Trophoblast cell (in vitro differentiated cells and primary cell): ENCODE measurements at places on chromosomes 3 and 15.

DNA sequence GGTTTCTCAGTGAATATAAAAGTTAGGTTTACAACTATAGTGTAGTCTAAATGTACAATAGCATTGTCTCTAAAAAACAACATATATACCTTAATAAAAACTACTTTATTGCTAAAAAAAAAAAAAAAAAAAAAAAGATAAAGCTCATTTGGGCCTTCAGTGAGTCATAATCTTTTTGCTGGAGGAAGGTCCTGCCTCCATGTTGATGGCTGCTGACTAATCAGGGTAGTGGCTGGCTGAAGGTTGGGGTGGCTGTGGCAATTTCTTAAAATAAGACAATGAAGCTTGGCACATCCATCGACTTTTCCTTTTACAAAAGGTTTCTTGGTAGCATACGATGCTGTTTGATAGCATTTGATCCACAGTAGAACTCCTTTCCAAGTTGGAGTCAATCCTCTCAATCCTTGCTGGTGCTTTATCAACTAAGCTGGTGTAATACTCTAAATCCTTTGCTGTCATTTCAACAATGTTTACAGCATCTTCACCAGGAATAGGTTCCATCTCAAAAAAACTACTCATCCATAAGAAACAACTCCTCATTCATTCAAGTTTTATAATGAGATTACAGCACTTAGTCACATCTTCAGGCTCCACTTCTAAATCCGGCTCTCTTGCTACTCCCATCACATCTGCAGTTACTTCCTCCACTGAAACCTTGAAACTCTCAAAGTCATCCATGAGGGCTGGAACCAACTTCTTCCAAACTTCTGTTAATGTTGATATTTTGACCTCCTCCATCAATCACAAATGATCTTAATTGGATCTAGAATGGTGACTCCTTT, 13.3 kb downstream of the ZNF280D start:
- H3K27ac ChIP-seq, result no peak overlapping the region
- H3K36me3 ChIP-seq, result no peaks in the 10 kb centered on the region
- H3K27me3 ChIP-seq, result no peaks in the 10 kb centered on the region
- H3K4me3 ChIP-seq, result no peak overlapping the region
- no peak for DNase-seq
- H3K4me1 ChIP-seq, result no peaks in the 10 kb centered on the region

GRCh38 chr15:29636140-29636539, 186.1 kb downstream of the TJP1 start:
- no peak for DNase-seq
- no peak overlapping the region for H3K4me3 ChIP-seq
- H3K36me3 ChIP-seq, result no peaks in the 10 kb centered on the region
- no peaks in the 10 kb centered on the region for H3K27me3 ChIP-seq
- no peaks in the 10 kb centered on the region for H3K4me1 ChIP-seq

DNA sequence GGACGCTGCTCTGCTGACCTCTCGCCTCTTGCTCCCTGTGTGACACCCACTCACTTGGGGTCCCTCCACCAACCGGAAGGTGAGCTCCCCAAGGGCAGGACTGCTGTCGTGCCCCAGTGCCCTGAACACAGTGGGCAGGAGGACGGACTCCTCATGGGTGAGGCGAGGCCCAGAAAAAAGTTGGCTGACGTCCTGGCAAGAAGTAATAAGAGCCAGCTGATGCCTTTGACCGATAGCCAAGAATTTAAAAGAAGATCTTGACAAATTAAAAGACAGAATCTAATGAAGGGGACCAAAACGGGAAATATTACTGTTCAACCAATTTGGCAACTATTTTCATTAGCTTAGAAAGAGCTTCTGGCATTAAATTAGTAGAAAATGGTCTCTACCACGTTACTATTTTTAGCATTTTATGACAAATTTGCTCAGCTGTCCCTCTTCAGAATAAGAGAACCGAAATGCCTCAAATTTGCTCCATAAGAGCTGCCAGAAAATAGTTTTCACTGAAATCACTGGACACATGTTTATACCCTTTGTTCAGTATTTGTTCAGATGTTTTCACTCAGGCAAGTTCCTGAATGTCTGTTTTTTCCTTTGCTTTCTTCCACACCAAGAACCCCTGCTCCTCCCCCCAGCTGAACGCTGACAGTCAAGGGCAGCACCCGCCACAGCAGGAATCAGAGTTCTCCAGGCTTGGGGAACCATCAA, 60.5 kb downstream of the XXYLT1 start:
- H3K27me3 ChIP-seq, result no peaks in the 10 kb centered on the region
- no peak for DNase-seq
- peaks cover 3% of the 10 kb centered on the region for H3K36me3 ChIP-seq
- H3K27ac ChIP-seq, result no peak overlapping the region

DNA sequence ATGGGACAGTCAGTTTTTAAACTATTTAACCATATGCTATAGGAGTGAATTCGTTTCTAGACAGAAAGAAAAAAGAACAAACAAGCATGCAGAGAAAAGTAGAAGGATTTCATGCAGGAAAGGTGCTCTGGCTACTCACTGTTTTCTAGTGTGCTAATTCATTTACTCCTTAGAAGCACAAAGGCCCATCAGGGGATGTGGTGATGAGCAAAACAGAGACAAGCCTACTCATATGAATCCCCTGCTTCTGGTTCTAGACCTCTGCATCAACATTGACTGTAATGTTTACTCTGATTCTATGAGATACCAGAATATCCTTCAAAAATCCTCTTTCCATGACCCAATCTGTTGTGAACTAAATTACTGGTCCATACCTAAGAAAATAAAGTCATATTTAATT, 801.9 kb downstream of the PLOD2 start:
- no peaks in the 10 kb centered on the region for H3K36me3 ChIP-seq
- no peak overlapping the region for H3K27ac ChIP-seq
- no peaks in the 10 kb centered on the region for H3K4me1 ChIP-seq
- DNase-seq, result no peak
- H3K27me3 ChIP-seq, result no peaks in the 10 kb centered on the region
- H3K4me3 ChIP-seq, result no peak overlapping the region

DNA sequence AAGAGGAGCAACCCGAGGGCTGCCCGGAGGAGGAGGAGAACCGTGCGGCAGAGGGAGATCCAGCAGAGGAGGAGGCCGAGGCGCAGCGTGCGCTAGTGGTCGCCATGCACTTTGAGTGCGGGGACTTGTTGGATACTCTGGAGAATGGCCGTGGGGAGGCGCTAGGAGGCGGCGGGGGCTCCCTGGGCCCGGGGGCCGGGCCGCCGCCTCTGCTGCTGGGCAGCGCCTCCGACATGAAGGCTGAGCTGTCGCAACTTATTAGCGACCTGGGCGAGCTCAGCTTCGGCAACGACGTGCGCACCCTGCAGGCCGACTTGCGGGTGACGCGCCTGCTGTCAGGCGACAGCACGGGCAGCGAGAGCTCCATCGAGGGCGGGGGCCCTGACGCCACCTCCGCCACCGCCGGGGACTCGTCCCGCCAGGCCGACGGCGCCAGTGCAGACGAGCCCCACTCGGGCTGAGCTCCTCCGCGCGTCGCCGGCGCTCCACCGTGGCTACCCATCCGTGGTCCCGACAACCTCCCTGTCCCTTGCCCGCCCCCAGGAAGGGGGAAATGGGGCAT, 2.0 kb downstream of the FAM43A start:
- peak; percentile 77 for DNase-seq
- H3K4me3 ChIP-seq, result peak overlapping the region; percentile 71
- H3K27ac ChIP-seq, result no peak overlapping the region
- peaks cover 23% of the 10 kb centered on the region for H3K4me1 ChIP-seq
- H3K27me3 ChIP-seq, result peaks cover 23% of the 10 kb centered on the region

GRCh38 chr15:33559207-33559890, 248.6 kb downstream of the RYR3 start:
- H3K27me3 ChIP-seq, result no peaks in the 10 kb centered on the region
- no peak overlapping the region for H3K27ac ChIP-seq
- no peak for DNase-seq
- H3K4me1 ChIP-seq, result peaks cover 3% of the 10 kb centered on the region
- H3K4me3 ChIP-seq, result no peak overlapping the region
- H3K36me3 ChIP-seq, result no peaks in the 10 kb centered on the region

GRCh38 chr3:141276398-141276797, 44.8 kb downstream of the PXYLP1 start:
- H3K36me3 ChIP-seq, result no peaks in the 10 kb centered on the region
- H3K27me3 ChIP-seq, result no peaks in the 10 kb centered on the region
- H3K4me1 ChIP-seq, result peaks cover 16% of the 10 kb centered on the region
- no peak for DNase-seq
- no peak overlapping the region for H3K27ac ChIP-seq

DNA sequence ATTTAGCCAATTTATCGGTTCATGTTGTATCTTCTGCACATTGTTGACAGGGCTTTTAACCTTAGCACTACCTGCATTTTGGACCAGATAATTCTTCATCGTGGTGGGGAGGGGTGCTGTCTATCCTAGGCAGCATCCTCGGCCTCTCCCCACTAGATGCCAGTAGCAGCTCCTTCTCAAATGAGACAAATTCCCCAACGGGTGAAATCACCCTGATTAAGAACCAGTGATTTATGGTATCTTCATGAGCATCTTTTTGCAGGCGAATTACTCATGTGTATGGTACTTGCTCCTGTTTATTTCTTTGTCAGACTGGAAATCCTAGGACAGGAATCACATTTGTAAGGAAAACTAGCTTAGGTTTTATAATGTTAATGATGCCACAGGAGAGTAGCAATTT, 68.0 kb downstream of the C3orf70 start:
- H3K4me1 ChIP-seq, result peaks cover 4% of the 10 kb centered on the region
- no peak overlapping the region for H3K27ac ChIP-seq
- no peak for DNase-seq
- no peaks in the 10 kb centered on the region for H3K36me3 ChIP-seq

GRCh38 chr15:52261026-52261425, 34.6 kb downstream of the MYO5C start:
- H3K4me3 ChIP-seq, result no peak overlapping the region
- peaks cover 21% of the 10 kb centered on the region for H3K4me1 ChIP-seq
- no peaks in the 10 kb centered on the region for H3K27me3 ChIP-seq

DNA sequence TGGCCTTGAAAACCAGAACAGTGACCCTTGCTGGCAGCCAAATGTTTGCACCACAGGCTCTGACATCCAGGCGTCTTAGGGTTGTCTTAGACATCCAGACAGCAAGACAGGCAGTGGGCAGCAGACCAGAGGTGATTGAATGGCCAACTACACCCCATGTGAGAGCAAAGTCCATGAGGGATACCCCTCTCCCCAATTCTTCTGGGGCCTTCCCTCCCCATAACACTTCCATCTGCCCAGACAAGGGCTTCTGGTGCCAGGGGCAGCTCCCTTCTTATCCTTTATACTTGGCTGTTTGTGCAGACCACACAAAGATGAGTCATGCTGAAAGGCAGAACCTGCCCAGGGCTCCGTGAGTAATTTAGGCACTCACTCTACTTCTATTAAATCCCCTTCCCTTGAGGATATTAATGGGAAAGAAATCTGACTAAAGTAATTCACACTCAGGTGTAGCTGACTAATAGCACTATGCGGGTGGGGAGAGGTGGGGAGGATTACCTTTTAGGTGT, 257.9 kb downstream of the UACA start:
- H3K36me3 ChIP-seq, result no peaks in the 10 kb centered on the region
- no peaks in the 10 kb centered on the region for H3K27me3 ChIP-seq
- H3K4me1 ChIP-seq, result peaks cover 25% of the 10 kb centered on the region
- H3K27ac ChIP-seq, result no peak overlapping the region
- no peak overlapping the region for H3K4me3 ChIP-seq

DNA sequence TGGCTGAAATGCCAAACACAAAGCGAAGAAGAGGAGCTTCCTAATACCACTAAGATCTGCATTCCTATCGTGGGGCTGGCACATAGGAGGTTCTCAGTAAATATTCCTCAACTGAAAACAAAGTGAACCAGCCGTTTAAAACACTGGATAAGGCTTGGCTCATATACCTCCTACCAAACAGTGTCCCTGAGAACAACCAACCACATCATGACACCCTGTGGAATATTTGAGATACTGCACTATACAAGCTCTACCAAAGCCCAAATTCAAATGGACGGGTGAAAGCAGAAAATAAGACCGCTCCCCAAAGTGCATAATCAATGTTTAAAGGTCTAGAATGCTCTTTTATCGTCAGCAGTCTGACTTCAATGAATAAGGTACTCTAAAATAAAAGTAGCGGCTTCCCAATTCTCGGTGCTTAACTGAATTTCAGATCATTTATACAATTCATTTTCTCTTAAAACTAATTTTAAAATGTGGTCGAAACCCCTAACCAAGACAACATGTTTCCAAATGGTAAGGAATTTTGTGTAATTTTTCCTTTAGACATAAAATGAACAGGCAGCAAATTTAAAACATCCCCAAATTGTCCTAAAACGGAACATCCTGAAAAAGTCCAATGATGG, 425.8 kb downstream of the ERC2 start:
- H3K4me3 ChIP-seq, result no peak overlapping the region
- H3K27ac ChIP-seq, result no peak overlapping the region
- no peak for DNase-seq

GRCh38 chr3:184039414-184039813, 7.9 kb downstream of the HTR3D start:
- H3K4me3 ChIP-seq, result no peak overlapping the region
- no peaks in the 10 kb centered on the region for H3K27me3 ChIP-seq
- no peaks in the 10 kb centered on the region for H3K36me3 ChIP-seq
- no peak overlapping the region for H3K27ac ChIP-seq
- DNase-seq, result no peak
- H3K4me1 ChIP-seq, result no peaks in the 10 kb centered on the region
